ENCODE measurements at places on chromosomes 11 and 22. TPM values are rescaled to one million over a fixed set of nuclear protein-coding genes. Genes with fewer than 3 reads are reported as not detected.
A peak's percentile ranks its signal among the peaks of the same experiment; 100 is the strongest.

DNA sequence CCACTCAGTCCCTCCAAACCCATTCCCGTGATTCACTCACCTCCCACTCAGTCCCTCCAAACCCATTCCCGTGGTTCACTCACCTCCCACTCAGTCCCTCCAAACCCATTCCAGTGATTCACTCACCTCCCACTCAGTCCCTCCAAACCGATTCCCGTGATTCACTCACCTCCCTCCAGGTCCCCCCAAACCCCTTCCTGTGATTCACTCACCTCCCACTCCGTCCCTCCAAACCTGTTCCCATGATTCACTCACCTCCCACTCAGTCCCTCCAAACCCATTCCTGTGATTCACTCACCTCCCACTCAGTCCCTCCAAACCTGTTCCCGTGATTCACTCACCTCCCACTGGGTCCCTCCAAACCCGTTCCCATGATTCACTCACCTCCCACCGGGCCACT, 639.6 kb downstream of the BRD1 start:
- DNase-seq: no peak

DNA sequence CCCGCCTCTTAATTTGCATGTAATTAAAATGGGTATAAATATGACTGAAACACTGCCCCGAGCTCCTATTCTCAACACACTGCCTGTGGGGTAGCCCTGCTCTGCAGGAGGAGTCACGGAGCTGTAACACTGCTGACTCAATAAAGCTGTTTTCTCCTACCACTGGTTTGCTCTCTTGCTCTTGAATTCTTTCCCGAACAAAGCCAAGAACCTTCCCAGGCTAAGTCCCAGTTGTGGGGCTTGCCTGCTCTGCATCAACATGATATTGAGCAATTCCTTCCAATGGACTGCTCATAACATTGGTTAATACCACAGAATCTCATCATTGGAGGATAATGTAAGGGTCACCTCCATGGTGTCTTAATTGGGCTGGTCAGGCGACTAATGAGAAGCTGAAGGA, 114.4 kb downstream of the FBXO7 start:
- no peak for DNase-seq

- peak; percentile 16 for DNase-seq
Measured at GRCh38 chr22:27405672-27406388, 395.7 kb downstream of the MN1 start.

Gene PKDREJ
- not detected for total RNA-seq

All from HepG2 (cell line).